NCI-H146 (cell line): ENCODE measurements at places on chromosomes 1 and 21.

- no peak for DNase-seq
These were observed 39.3 kb downstream of the SPAG17 start for GRCh38 chr1:118145721-118146120.

DNA sequence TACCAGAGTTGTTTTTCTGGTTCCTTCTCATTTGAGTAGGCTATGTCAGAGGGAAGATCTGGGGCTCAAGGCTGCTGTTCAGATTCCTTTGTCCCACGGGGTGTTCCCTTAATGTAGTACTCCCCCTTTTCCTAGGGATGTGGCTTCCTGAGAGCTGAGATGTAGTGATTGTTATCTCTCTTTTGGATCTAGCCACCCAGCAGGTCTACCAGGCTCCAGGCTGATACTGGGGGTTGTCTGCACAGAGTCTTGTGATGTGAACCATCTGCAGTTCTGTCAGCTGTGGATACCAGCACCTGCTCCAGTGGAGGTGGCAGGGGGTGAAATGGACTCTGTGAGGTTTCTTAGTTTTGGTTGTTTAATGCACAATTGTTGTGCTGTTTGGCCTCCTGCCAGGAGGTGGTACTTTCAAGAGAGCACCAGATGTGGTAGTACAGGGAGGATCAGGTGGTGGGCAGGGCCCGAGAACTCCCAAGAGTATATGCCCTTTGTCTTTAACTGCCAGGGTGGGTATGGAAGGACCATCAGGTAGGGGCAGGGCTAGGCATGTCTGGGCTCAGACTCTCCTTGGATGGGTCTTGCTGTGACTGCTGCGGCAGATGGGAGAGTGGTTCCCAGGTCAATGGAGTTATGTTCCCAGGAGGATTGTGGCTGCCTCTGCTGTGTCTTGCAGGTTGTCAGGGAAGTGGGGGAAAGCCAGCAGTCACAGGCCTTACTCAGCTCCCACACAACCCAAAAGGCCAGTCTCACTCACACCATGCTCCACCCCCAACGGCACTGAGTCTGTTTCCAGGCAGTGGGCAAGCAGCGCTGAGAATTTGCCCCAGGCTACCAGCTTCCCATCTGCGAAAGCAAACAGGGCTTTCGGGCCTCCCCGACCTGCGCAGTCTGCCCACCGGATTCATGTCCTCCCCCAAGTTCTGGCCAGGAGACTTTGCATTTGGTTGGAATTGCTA lies 64.2 kb downstream of the SERINC2 start:
- DNase-seq = peak; percentile 82

DNA sequence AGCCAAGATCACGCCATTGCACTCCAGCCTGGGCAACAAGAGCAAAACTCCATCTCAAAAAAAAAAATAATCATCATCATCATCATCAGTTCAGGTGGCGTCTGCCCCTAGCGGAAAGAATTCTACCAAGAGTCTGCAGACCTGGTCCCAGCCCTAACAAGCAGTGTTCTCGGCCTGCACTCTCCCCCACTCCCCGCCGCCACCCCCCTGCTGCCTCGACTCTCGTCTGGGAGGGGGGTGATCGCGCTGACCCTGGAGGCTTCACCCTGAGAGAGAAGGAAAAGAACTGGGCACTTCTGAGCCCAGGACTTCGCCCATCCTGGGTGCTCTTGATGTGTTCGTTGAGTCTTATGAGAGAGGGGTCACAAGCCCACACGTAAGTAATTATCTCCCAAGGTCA lies 160.1 kb upstream of the TMEM51 start:
- DNase-seq = no peak

DNA sequence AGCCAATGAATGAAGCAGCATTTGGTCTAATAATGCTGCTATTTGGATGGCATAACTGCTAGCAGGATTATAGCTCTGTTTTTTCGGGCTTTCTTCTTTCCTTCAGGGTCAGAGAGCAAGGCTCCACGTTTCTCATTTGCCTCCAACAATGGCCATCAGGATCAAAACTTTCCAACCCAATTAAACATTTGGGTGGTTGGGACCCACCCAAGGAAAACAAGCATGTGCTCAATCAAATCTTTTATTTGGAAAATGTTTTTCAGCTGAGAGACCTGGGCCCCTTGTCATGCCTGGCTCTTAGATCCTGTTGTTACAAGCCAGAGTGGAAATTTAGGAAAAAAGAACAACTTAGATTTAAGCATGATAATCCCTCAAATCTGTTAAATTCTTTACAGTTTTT lies 373.1 kb upstream of the USP24 start:
- no peak for DNase-seq

DNA sequence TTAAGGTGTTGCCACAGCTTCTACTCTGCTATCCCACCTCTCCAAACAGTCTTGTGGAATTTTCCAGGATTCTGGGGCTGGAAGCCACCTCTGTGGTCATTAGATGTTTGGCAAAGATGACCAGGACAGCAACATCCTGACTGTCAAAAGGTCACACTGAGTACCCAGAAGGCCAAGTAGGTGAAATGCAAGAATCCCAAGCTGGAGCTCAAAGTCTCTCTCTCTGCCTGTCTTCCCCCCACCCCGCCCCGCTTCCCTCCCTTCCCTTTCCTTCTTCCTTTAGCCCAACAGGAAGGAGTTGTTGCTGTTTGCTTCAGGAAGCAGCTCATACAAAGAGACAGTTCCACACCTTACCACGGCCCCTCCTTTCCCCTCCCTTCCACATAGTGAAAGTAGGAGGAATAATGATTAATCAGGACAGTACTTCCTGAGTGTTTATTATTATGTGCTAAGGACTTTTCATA lies 75.6 kb upstream of the SLC2A1 start:
- DNase-seq = no peak

DNA sequence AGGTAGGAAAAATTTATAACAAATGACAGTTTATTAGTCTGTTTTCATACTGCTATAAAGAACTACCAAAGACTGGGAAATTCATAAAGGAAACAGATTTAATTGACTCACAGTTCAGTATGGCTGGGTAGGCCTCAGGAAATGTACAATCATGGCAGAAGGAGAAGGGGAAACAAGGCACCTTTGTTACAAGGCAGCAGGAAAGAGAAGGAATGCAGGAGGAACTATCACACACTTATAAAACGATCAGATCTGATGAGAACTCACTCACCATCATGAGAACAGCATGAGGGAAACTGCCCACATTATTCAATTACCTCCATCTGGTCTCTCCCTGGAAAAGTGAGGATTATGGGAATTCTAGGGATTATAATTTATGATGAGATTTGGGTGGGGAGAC lies 61.3 kb downstream of the ASB17 start:
- DNase-seq = no peak

DNA sequence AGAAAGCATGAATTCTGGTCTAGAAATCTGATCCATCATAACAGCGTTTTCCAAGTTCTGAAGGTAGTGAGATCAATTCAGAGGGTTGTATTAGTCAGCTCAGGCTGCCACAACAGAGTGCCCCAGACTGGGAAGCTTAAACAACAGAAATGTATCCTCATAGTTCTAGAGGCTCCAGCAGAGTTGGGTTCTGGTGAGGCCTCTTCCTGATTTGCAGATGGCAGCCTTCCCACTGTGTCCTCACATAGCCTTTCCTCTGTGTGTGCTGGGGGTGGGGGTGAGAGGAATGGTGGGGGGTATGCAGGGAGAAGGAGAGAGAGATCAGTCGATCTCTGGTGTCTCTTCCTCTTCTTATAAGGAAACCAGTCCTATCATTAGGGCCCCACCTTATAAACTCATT lies 15.1 kb downstream of the ZBTB8B start:
- no peak for DNase-seq

DNA sequence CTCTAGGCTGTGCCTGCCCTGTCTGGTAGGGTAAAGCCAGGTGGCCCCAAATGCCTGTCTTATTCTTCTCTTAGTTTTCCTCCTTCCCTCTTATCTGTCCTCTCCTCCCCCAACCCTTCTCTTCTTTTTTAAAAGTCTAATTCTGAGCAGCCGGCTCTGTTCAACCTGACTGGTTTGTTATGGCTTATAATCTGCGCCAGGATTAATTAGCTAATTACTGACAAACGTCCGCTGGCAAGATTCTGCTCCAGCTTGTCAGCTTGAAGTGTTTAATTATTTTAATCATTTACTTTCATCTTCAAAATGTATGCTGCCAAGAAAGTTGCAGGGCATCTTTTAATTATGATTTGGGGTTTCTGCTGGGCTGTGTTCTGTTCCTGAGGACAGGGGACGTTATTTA lies 27.2 kb upstream of the PSMB2 start:
- no peak for DNase-seq

GRCh38 chr21:37805266-37805665 lies 111.0 kb downstream of the KCNJ6 start:
- no peak for DNase-seq

GRCh38 chr1:203550846-203551245 lies 56.9 kb downstream of the OPTC start:
- DNase-seq = no peak

GRCh38 chr1:96872757-96873156 lies 151.2 kb downstream of the PTBP2 start:
- DNase-seq = no peak

DNA sequence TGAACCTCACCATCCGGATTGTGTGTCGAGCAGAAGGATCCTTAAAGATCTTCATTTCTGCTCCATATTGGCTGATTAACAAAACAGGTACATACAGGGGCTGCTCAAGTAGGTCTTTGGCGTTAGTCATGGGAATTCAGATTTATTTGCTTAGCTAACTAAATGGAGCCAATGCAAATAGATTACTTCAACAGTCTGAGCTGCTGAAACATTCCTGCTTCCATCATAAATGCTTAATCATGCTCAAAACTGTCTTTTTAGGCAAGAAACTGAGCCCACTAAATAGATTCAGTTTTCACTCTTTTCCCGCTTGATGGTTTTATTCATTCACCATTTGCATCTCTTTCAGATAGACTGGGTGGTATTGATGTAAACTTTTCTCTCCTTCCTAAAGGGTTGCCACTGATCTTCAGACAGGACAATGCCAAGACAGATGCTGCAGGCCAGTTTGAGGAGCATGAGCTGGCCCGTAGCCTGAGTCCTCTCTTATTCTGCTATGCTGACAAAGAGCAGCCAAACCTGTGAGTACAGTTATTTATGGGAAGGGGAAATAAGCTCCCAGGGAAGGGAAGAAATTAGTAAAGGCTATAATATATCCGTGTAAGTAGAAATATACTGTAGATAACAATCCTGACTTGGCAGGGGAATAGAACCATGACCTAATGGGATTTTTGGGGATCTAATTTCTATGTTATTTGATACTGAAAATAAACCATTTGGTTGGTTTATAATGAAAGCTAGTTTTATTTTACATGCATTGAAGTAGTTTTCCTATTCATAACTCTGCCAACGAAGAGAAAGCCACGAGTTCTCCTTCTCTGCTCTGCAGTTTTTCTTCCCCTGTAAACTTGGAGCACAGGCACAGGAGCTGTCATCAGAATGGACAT lies 126.4 kb downstream of the VPS13D start:
- DNase-seq = no peak

DNA sequence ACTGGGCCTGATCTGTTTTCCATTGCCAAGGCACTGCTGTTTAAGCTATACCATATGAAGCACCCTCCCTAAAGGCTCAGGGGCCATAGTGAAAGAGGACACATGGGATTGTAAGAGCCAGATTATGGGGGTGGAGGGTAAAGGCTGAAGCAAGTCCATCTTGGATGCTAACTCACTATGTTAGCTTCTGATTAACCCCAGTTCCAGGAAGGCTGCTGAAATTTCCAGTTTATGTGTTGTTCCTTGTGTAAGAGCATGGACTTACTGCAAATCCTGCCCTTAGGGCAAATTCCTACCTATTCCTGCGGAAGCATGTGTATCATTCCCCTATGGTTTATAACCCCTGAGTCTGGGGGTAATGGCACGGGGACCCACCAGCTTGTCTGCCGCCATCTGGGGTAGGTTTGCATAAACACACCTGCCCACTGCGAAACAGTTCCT lies 91.8 kb upstream of the SERBP1 start:
- DNase-seq = no peak

- DNase-seq = no peak
These were observed 15.3 kb downstream of the LURAP1 start for GRCh38 chr1:46218443-46218842.

- DNase-seq = no peak
These were observed 7.8 kb upstream of the CASZ1 start for GRCh38 chr1:10803971-10804820.

GRCh38 chr1:118954301-118954905 lies 33.7 kb downstream of the TBX15 start:
- DNase-seq = no peak

DNA sequence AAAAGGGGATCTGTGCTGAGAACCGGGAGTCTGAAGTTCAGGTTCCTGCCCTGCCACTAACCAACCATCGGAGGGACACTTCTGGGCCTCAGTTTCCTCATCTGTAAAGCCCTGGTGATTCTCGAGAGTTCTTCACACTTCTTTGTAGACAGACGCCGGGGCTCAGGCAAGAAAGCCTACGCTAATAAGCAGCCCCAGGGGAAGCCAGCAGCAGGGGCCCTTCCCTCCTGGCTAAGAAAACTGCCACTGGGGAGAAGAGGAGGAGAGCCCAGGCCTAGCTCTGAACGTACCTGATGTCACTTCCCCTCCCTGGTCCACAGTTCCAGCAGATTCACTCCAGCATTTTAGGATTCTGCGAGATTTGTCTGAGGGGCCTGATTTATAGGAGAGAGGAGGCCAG lies 76.0 kb downstream of the CAMK2N1 start:
- no peak for DNase-seq

DNA sequence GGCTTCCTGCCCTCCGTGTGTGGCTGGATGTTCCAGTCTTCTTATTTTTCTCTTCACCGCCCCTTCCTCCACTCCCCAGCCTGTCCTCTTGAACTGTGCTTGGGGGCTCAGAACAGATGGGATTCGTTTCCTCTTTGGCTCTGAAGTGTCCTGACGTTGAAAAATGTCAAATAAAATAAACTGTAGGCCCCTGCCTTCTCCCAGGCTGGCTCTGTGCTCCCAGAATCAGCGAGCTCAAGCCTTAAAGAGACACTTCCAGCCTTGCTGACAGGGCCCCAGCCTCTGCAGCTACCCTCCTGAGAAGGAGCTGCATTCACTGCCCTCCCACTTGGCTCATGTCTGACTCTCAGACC lies 104.2 kb upstream of the IPO9 start:
- no peak for DNase-seq

- no peak for DNase-seq
These were observed 94.2 kb downstream of the ARHGEF10L start for GRCh38 chr1:17633654-17634053.

DNA sequence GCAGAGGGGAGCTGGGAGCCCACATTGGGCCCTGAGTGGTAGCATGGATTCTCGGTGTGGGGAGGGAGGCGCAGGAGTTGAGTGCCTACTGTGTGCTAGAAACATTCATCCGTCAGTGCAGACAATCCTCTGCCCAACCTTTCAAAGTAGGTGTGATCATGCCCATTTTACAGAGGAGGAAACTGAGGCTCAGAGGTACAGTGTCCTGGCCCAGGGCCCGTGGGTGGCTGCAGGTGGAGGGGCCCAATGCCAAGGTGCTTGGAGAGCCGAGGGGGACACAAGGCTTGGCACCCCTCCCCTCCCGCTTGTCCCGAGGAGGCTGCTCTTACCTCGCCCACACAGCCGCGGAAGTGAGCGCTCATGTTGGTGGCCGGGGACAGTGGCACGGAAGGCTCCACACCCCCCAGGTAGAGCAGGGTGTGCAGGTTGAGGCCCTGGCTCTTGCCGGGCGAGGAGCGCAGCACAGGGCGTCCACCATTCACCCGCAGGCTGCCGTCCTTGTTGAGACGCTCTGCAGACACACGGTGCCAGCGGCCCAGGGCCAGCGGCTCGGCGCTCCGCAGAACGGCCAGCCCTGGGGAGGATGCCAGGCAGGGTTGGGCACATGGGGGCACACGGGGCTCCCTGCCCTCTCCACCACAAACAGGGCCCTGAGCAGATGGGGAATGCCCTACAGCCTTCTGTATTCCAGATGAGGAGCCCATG lies 16.6 kb downstream of the LDLRAD2 start:
- no peak for DNase-seq
